ENCODE measurements at places on chromosomes 4 and X.

- no peak for DNase-seq
Observed at GRCh38 chr4:3775005-3775404, 8.8 kb downstream of the ADRA2C start.

DNA sequence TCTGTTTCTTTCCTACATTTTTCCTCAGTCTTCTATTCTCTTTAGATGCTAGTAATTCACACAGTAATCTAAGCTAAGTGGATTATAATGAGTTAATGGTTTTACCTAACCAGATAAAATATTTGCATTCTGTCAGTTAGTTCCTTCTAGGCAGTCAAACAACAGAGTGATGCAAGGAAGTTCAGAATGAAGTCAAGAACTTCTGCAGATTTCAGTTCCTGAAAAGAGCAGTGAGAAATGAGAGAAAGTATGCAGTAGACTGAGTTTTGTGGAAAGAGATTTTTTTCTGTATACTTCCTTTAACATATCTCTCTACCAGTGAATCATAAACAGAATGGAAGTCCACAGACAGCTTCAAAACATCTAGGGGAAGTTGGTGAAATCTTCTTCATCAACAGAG lies 774.0 kb upstream of the POU3F4 start:
- no peak for DNase-seq

DNA sequence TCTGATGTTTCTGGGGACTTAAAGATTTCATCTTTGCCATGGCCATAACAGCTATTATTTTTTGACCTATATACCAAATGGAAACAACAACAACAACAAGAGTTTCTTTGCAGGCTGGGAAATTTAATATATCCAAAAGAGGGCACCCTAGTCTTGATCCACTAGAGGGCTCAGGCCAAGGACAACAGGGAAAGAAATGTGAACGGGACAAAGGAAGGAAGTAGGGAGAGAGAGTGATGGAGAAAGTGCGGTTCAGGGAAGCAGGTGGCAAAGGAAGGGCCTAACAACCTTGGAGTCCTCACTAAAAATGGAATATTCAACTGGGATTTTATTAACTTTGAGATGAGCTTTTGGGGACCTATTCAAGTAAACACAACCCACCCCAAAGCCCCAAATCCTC lies 67.8 kb upstream of the SCML1 start:
- no peak for DNase-seq

GRCh38 chr4:183988874-183989273 lies 83.8 kb downstream of the STOX2 start:
- no peak for DNase-seq

- no peak for DNase-seq
Observed at GRCh38 chrX:106959901-106960300, 39.7 kb downstream of the CLDN2 start.

DNA sequence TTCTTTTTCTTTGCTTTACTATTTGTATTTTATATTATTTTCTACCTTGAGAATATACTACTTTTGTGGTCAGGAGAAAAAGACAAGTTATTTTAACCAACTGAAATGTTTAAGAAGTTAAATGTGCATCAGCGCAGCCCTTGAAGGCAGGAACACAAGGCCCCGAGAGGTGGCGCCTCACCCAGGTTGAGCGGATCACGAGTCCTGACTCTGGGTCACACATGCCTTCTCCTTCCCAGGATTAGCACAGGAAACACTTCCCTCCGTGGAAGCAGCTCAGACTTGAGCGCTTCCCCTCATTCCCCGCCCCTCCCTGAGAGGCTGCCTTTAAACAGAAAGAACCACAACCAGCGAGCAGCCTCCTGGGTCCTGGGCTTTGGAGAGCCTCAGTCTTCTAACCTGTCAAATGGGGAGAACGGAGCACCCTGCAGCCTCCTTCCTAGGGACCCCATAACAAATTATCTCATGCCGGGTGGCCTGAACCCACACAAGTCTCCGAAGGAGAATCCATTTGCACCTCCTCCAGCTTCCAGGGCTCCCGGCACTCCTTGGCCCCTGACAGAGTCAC lies 217.6 kb downstream of the AFAP1 start:
- DNase-seq, result no peak

- no peak for DNase-seq
Observed at GRCh38 chr4:17816142-17816541, 5.4 kb downstream of the NCAPG start.

DNA sequence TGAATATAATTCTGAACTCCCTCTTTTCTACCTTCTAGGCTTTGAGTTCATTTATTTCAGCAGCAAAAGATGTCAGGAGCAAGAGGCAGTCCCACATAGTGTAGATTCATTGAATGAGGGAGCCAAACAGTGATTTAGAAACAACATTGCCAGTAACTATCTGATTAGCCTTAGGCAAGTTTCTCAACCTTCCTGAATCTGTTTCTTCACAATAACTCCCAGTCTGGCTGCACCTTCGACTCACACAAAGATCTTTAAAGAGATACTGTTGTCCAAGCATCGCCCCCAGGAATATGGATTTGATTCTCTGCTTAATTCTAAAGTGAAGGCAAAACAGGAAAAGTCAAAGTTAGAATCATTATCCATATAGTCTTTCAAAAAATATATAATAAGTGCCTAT lies 1026.2 kb downstream of the DMD start:
- DNase-seq, result no peak

DNA sequence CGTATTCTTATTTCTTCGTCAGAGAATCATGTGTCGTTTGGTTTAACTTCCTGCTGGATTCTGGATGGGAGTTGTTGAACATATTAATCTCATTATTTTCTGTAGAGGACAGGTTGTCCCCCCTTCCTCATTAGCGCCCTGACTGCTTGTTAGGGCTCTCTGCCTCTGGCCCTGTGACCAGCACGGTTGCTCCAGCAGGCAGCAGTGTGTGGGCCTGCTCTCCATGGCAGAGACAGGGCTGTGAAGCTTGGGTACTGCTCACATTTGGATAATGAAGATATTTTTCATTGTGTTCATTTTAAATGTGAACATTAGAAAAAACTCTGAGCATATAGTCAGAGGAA lies 102.7 kb downstream of the KLHL8 start:
- no peak for DNase-seq

DNA sequence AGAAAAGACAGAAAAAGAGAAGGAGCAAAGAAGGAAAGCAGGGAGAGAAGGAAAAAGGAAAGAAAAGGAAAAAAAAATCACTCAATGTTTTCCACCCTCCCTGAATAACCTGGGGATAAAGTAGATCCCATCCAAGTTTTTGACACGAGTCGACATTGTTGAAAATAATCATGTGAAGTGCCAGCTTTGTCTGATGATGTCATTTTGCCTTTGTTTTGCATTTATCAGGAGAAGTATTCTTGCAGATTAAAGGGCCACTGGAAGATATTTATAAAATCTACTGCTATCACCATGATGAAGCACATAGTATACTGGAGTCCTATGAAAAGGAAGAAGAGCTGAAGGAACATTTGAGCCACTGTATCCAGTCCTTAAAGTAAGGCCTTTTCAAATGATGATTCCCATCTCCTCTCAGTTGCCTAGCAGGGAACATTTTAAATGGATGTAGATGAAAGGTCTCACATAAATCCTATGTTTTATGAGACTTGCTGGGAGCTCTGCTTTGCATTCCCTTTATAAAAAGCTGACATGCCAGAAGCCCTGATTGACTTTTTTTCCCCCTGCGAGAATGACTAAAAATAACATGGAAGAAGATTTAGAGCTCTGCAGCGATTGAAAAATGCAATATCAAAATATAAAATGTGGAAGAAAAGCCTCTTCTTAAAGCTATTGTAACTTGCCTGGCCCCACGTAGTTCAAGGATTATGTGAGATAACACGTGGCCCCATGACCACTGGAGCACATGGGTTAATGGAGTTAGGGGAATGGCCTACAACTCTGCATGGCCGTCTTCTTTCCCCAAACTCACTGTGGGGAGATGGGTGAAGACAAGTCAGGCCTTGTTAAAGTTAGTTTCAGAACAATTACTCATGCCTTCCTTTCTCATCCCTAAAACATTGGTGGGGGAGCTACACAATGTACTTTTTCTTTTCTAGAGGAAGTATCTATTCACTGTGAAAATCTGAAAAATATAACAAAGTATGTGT lies 77.5 kb downstream of the INTS12 start:
- no peak for DNase-seq

- peak; percentile 18 for DNase-seq
Observed at GRCh38 chr4:17544205-17544604, 29.2 kb downstream of the CLRN2 start.

GRCh38 chr4:140071806-140072205 lies 82.2 kb downstream of the MAML3 start:
- peak; percentile 64 for DNase-seq

- DNase-seq, result no peak
Observed at GRCh38 chr4:105966051-105966450, 70.8 kb downstream of the NPNT start.

- DNase-seq, result no peak
Observed at GRCh38 chrX:7515681-7516413, 327.1 kb upstream of the VCX start.

- DNase-seq, result no peak
Observed at GRCh38 chrX:95056901-95057300, 1382.9 kb downstream of the FAM133A start.

GRCh38 chrX:47611489-47611888 lies 8.2 kb downstream of the SYN1 start:
- DNase-seq, result no peak

DNA sequence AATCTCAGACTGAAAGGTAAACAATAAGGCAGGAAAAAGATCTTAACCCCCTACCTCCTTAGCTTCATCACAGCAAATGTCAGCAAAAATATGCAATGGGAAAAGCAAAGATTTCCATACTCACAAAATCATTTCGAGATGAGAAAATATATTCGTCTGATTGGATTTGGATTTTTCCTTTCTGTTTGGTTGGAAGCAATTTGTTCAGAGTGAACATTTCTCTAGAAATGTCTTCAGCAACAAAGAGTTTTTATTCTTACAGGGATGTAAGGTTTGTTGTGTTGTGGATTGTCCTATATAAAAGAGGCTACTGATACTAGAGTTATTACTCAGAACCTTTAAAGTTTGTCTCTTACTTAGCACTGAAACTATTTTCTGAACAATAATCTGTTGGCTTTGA lies 23.8 kb downstream of the GRIA2 start:
- DNase-seq, result no peak

- no peak for DNase-seq
Observed at GRCh38 chr4:106809076-106809475, 227.0 kb downstream of the DKK2 start.

GRCh38 chr4:8439914-8440491 lies 520 bp downstream of the ACOX3 start:
- DNase-seq, result peak; percentile 54

- DNase-seq, result no peak
Observed at GRCh38 chrX:7889135-7889534, 38.1 kb downstream of the PNPLA4 start.

DNA sequence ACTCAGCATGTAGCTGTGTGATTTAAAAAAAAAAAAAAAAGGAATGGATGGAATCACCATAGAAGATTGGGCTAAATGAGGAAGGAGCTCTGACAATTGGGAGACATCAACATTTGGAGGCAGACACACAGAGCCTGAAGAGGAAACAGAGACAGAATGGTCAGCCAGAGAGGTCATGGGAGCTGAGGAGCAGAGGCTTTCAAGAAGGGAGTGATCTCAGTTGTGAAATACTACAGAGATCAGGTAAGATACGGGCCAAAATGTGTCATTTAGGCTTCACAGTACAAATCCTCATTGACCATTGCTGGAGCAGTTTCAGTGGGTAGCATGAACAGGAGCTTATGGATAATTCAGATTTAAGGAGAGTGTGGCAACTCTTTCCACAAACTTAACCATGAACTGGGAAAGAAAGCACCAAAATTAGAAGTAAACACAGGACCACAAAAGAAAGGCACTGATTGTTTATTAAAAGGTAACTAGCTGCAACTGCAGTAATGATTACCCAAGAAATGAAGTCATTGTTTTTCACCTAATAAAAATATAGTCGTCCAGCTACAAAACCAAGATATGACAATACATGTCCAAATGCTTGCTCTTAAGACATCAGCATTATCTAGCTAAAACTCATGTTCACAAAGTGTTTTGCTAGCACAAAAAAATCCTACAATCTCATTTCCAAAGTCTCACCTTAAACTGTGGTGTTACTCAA lies 203.2 kb downstream of the DHX15 start:
- no peak for DNase-seq

GRCh38 chr4:176778491-176778890 lies 14.2 kb downstream of the VEGFC start:
- DNase-seq, result no peak

DNA sequence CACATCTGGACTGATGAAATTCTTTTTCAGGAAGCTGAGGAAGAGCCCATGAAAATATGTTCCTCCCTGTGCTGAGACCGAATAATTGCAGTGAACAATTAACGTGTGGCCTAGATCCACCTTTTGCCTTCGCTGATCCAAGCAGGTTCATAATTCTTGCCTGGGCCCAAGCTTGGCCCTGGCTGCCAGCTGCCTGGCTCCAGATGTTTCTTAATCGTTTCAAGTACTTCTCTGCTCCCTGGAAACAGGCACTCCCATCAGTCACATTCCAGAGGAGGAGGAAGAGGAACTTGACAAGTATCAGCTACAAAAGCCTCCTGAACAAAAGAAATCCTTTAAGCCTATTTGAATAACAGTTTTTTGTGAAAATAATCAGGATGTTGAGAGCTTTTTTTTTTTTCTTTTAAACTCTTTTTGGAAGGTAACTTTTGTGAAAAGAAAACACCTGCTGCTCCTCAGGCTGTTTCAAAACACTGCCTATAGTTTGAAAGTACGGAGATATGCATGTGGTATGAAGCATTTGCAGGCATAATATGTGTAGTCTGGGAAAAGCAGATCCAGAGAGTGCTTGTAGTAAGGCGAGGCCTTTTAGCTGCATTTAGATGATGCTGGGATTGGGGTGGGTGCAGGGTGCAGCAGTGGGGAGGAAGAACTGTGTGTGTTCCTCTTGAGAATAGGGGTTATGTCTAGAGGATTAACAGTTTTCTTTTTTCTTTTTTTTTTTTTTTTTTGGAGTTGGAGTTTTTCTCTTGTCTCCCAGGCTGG lies 154.4 kb downstream of the PTTG2 start:
- DNase-seq, result no peak

GRCh38 chr4:2789793-2790582 lies 2.9 kb upstream of the SH3BP2 start:
- no peak for DNase-seq

- no peak for DNase-seq
Observed at GRCh38 chrX:66020631-66021334, 19.1 kb downstream of the VSIG4 start.

DNA sequence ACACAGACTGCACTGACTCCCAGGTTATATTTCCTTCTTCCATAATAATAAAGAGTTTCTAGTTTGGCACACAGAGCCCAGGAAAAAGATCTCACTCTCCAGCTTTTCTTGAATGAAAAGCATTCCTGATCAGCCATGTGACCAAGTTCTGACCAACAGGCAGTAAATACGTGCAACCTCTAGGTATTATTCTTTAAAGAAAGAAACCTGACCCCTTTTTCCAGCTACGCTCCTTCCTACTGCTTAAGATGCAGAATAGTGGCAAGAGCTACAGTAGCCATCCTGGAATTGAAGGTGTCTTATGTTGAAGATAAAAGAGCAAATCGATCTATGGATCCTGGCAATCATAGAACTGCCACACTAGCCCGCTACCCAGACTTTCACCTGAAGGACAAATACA lies 76.7 kb downstream of the LRBA start:
- no peak for DNase-seq
